ENCODE measurements at places on chromosomes 6 and 20. TPM values are rescaled to one million over a fixed set of nuclear protein-coding genes. Genes with fewer than 3 reads are reported as not detected.

DNA sequence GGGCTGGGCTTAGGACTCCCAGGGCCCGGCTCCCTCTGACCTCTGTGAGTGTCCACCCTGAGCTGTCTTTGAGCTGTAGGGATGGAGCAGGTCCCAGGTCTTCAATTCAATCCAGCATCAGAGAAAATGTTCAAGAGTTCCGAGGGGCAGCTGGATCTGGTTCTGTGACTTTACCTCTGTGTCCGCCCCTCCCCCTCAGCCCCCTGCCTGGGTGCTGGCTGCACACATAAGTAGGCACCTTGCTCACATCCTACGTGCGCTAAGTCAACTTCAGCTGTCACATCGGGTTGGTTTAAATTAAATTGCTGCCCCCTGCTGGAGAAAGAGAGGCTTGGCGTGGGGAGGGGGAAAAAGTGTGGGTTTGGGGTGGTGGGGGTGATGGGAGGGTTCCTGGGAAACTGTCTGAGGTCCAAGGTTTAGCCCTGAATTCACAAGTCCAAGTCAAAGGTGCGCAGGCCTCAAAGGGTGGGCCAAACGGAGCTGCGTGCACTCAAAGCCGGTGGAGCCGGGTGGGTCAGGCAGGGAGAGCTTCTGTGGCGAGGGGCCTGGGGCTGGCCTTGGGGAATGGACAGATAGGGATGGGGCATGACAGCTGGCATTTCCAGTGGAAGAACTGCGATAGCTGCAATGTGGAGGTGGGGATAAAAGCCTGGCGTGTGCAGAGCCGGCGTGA lies 3.0 kb downstream of the WFDC5 start:
- H3K4me3 ChIP-seq: no peak overlapping the region
- no peak overlapping the region for H3K27ac ChIP-seq
- no peaks in the 10 kb centered on the region for H3K36me3 ChIP-seq
- DNase-seq: peak; percentile 23
- H3K4me1 ChIP-seq: no peaks in the 10 kb centered on the region

DNA sequence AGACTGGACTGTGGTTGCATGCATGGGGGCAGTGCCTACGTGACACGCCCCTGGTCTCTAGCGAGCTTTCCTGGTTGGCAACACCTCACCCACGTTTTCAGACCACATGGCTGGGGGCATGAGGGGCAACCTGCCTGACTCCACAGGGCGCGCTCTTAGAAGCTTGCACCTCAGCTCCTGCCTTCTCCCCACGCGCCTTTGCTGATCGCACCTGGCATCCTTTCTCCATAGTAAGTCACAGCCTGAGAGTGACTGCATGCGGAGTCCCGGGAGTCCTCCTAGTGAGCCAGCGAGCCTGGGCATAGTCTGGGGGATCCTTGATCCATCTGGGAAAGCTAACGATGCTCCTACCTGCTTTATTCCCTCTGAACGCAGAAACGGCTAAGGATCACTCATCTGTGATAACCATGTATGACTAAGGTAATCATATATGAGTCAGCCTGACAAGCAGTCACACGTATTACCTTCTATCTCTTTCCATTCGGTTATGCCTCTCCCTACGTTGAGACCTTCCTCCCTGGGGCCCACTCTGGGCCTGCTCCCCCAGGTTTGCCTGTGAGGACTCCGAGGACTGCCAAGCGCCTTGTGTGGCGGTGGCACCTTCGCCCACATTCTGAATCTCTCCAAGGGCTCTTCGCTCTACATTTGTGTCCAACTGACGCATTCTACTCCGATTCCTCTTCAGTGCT lies 4.5 kb downstream of the TCFL5 start:
- no peaks in the 10 kb centered on the region for H3K27me3 ChIP-seq
- no peak for DNase-seq
- no peaks in the 10 kb centered on the region for H3K4me1 ChIP-seq

GRCh38 chr6:47161176-47161687 lies 119.1 kb upstream of the ADGRF1 start:
- H3K4me3 ChIP-seq: no peak overlapping the region
- H3K27ac ChIP-seq: no peak overlapping the region
- no peaks in the 10 kb centered on the region for H3K36me3 ChIP-seq
- DNase-seq: peak; percentile 56

GRCh38 chr20:2922957-2923356 lies 49.7 kb downstream of the PTPRA start:
- H3K27me3 ChIP-seq: no peaks in the 10 kb centered on the region
- H3K4me3 ChIP-seq: no peak overlapping the region
- H3K36me3 ChIP-seq: peaks cover 2% of the 10 kb centered on the region

- H3K4me1 ChIP-seq: peaks cover 7% of the 10 kb centered on the region
- no peak overlapping the region for H3K27ac ChIP-seq
- H3K4me3 ChIP-seq: no peak overlapping the region
- peaks cover 40% of the 10 kb centered on the region for H3K27me3 ChIP-seq
Measured at GRCh38 chr20:3080939-3081388, 3.6 kb downstream of the AVP start.

DNA sequence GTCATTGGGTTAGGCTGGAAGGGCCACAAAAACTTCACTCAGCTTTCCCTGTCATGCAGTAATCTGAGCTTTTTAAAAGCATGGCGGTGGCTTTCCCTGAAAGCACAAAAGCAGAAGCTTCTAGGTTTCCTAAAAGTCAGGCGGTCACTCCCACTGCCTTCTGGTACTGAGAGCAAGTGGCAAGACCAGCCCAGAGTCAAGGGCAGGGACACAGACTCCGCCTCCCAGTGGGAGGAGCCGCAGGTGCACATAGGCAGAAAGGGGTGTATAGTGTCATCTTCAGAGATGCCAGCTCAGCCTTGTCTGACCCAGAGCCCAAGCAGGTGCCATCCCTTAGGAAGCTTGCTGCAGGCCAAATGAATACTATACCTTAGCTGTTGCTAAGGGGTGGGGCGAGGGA lies 18.0 kb upstream of the PACSIN1 start:
- H3K4me1 ChIP-seq: no peaks in the 10 kb centered on the region
- H3K27me3 ChIP-seq: peaks cover 8% of the 10 kb centered on the region
- no peak for DNase-seq
- H3K36me3 ChIP-seq: no peaks in the 10 kb centered on the region

DNA sequence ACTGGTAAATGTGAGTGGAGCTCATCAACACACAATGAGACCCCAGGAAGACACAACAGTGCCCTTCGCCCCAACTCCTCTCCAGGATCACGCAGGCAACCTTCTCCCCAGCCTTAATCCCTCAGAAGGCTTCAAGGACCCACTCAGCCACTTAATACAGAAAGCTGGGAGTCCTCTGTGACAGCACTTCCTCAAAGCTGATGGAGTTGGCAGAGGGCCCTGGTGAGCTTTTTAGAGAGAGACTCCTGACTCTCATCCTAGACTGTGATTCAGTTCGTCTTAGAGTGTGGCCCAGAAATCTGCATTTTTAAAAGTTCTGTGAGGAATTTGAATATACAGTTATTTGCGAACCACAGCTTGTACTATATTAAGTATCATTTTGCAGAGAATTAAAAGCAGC lies 187.7 kb downstream of the UST start:
- H3K27me3 ChIP-seq: no peaks in the 10 kb centered on the region
- H3K27ac ChIP-seq: no peak overlapping the region
- DNase-seq: peak; percentile 46
- peaks cover 6% of the 10 kb centered on the region for H3K4me1 ChIP-seq
- no peaks in the 10 kb centered on the region for H3K36me3 ChIP-seq

DNA sequence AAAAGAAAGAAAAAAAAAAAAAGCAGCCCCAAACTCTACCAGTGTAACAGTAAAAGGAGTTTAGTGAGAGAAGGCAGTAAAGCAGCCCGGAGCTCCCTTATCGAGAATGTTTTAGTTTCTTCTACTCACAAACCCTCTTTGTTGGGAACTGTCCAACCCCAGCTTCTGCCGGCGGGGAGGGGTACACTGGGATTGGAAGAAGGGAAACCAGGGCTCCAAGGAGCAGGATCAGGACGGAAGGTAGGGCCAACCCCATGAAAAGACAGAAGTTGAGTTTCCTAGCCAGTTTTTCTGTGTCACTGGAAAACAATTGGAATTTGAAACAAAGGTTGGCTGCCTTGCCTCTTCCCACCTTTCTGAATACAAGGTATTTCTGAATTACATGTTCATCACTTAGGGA lies 66.0 kb downstream of the KIZ start:
- H3K27ac ChIP-seq: no peak overlapping the region
- H3K27me3 ChIP-seq: no peaks in the 10 kb centered on the region
- H3K4me3 ChIP-seq: no peak overlapping the region

DNA sequence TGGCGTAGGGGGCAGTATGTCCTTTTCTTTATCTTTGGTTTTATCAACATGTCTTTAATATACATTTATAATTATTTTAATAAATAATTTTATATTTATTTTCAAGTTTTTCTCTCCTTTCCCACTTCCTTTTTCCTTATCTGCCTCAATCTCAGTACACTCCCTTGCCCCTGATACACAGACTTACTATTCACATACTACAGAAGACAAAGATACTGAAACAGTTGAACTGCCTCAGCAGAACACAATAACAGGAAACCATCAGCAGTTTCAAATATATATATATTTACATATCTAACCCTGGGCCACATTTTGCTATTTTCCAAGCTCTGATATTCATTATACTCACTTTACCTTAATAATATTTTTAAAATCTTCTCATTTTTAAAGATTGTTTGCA lies 19.8 kb downstream of the IBTK start:
- no peaks in the 10 kb centered on the region for H3K4me1 ChIP-seq
- H3K27ac ChIP-seq: no peak overlapping the region
- no peaks in the 10 kb centered on the region for H3K36me3 ChIP-seq
- no peaks in the 10 kb centered on the region for H3K27me3 ChIP-seq
- H3K4me3 ChIP-seq: no peak overlapping the region

- H3K4me1 ChIP-seq: peaks cover 7% of the 10 kb centered on the region
- H3K27me3 ChIP-seq: no peaks in the 10 kb centered on the region
- no peak overlapping the region for H3K27ac ChIP-seq
- no peak for DNase-seq
- no peak overlapping the region for H3K4me3 ChIP-seq
Measured at GRCh38 chr6:2848851-2849250, 7.2 kb upstream of the SERPINB1 start.

GRCh38 chr6:167793421-167793820 lies 33.3 kb upstream of the AFDN start:
- no peak overlapping the region for H3K27ac ChIP-seq
- no peaks in the 10 kb centered on the region for H3K27me3 ChIP-seq

DNA sequence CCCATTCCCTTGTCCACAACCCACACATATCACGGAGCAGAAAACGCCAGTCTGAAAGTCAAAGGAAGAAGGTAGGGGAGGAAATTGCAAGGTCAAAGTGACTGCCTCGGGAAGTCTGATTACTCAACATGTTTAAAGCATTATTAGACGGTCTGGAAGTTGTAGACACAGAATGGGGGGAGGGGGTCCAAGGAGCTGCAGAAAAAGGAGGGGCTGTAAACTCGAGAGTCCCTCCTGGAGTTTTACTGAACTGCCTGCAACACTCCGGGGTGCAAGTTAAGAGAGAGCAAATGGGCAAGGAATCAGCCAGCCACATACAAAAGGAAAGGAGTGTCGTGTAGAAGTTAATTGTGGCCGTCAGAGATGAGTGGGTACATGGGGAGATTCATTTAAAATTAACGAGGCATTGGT lies 417.7 kb upstream of the JARID2 start:
- H3K27ac ChIP-seq: no peak overlapping the region
- no peaks in the 10 kb centered on the region for H3K27me3 ChIP-seq
- H3K4me1 ChIP-seq: no peaks in the 10 kb centered on the region
- H3K36me3 ChIP-seq: no peaks in the 10 kb centered on the region

GRCh38 chr6:35185971-35186370 lies 27.8 kb upstream of the SCUBE3 start:
- H3K4me1 ChIP-seq: peaks cover 2% of the 10 kb centered on the region
- no peaks in the 10 kb centered on the region for H3K27me3 ChIP-seq
- H3K4me3 ChIP-seq: no peak overlapping the region
- no peak overlapping the region for H3K27ac ChIP-seq
- no peaks in the 10 kb centered on the region for H3K36me3 ChIP-seq

- no peaks in the 10 kb centered on the region for H3K36me3 ChIP-seq
- H3K27me3 ChIP-seq: no peaks in the 10 kb centered on the region
- H3K27ac ChIP-seq: no peak overlapping the region
- no peaks in the 10 kb centered on the region for H3K4me1 ChIP-seq
- H3K4me3 ChIP-seq: no peak overlapping the region
Measured at GRCh38 chr6:38170666-38171355, 351.3 kb downstream of the ZFAND3 start.

DNA sequence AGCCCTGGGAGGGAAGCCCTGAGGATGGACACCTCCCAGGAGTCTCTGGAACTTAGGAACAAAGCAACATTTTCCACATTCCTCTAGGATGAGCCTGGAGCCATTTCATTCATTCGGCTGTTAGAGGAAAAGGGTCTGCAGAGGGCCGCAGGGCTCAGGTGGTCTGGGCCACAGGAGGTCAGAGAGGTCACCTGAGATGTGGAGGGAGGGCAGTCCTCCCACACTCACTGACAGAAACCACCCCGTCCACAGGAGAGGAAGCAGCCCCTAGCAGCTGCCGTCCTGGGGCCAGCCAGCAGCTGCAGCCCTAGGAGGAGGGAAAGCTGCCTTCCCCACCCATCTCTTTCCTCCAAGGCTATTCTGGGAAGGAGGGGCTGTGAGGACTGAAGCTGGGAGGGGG lies 207.0 kb downstream of the CDC5L start:
- DNase-seq: no peak
- no peak overlapping the region for H3K4me3 ChIP-seq
- no peaks in the 10 kb centered on the region for H3K36me3 ChIP-seq
- H3K27me3 ChIP-seq: peaks cover 4% of the 10 kb centered on the region

STAU1 gene
- total RNA-seq: 48.1 TPM

LAMA4 gene
- 494 TPM for total RNA-seq

TNNC2 gene
- 1.3 TPM for total RNA-seq

MAFB gene
- total RNA-seq: 7.7 TPM

WFDC12 gene
- not detected for total RNA-seq

MDFI gene
- total RNA-seq: 3.3 TPM

KCNG1 gene
- 26.5 TPM for total RNA-seq

C6orf15 gene
- total RNA-seq: not detected

Measured in fibroblast of lung (primary cell).